Neuronal stem cell (in vitro differentiated cells): ENCODE measurements at places on chromosomes 13 and 19.
A peak's percentile ranks its signal among the peaks of the same experiment; 100 is the strongest.

DNA sequence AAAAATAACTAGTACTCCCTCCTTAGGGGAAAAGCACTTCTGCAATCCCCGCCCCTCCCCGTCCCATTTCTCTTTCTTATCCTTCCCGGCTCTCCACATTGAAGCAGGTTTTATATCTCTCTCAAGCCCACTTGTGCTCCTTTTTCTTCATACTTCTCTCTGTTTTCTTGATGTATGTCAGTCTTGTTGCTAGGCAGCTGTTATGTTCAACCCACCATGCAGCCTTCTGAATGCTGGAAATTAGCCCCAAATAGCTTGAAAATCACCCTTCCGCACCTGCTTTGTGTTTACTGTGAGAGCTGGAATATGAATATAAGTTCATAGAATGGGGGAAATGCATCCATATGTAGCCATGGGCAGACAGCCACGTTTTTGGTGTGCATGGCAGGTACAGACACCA is 461.4 kb downstream of the MYO16 start:
- no peak for DNase-seq

DNA sequence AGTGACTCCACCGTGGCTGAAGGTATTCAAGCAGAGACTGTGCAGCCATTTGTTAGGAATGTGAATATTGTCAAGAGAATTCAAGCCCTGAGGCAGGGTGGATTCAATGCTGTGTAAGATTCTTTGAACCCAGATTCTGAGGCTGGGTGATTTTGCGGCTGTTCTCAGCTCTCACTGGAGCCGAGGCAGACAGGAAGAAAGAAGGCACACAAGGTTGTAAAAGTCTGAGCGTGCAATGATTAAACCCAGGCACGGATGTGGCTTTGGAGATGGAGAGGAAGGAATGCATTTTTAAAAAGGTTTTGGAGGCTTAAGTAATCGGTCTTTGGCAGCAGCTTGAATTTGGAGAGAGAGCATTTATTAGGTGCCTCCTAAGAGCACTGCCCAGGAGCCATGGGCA is 187.9 kb downstream of the KATNAL1 start:
- DNase-seq = no peak

GRCh38 chr13:67395577-67395976 is 165.4 kb upstream of the PCDH9 start:
- no peak for DNase-seq

DNA sequence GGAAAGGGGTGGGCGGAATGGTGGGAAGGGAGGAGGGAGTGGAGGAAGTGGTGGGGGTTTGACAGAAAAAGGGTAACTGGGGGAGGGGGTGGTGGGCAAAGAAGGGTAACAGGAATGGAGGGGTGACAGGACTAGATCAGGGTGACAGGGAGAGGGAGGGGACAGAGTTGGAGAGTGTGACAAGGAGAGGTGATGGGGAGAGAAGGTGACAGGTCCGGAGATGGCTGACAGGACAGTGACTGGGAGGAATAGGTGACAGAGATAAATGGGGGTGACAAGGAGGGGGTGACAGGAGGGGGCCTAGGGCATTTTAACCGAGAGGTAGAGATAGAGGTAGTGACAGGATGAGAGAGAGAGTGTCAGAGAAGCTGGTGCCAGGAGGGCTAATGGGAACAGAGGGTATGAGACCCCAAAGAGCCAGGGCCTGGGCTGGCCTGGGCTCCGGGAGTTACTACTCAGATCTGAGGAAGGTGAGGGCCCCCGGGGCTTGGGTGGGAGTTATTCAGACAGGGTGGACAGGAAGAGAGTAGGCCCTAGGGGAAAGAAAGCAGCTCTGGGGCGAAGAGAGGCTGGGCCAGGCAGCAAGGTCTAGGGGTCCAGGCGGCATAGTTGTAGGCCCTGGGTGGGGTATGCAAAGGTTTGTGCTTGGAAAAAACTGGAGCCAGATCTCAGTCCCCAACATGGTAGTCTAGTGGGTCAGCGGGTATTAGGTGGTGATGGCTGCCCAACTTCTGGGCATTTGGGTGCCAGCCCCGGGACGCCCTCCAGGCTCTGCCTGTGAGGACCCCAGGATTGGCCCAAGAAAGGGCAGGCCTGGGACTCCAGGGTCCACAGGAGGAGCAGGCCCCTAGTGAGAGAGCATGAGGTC is 660 bp downstream of the CIC start:
- DNase-seq = no peak

DNA sequence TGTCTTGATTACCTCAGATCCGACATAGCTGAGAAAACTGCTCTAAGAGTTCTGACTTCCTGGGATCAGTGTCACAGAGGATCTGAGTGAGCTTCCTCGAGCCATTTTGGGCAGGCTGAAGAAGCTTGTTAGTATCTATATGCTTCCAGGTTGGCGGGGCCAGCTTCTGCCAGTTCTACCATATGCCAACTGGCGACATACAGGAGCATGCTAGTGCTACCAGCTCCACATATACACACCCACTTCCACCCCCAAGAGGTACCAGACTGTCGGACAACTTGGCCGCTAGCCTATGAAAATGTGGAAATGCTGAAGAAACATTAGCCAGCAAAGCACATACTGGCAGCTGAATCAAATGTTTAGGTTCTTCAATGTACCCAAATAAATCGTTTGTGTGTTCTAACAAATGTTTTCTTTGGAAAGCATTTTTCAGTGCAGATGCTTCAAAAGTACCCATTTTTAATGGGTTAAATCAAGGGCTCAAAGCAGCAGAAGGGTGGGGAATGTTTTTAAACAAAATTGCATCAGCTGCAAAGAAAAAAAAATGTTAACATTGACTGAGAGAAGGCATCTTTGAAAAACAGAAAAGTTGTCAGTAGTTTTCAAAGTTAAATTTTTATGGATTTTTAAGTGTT is 163.7 kb downstream of the KLF12 start:
- DNase-seq = no peak

- DNase-seq = no peak
Measured at GRCh38 chr19:1874554-1875185, 10.6 kb downstream of the ABHD17A start.

GRCh38 chr13:114226699-114227323 is 7.9 kb upstream of the CDC16 start:
- DNase-seq = peak; percentile 86

DNA sequence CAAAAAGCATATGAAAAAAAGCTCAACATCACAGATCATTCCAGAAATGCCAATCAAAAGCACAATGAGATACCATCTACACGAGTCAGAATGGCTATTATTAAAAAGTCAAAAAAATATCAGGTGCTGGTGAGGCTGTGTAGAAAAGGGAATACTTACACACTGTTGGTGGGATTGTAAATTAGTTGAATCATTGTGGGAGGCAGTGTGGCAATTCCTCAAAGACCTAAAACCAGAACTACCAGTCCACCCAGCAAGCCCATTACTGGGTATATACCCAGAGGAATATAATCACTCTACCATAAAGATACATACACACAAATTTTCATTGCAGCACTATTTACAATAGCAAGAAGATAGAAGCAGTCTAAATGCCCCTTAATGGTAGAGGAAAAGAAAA is 529.9 kb downstream of the SLITRK1 start:
- no peak for DNase-seq

DNA sequence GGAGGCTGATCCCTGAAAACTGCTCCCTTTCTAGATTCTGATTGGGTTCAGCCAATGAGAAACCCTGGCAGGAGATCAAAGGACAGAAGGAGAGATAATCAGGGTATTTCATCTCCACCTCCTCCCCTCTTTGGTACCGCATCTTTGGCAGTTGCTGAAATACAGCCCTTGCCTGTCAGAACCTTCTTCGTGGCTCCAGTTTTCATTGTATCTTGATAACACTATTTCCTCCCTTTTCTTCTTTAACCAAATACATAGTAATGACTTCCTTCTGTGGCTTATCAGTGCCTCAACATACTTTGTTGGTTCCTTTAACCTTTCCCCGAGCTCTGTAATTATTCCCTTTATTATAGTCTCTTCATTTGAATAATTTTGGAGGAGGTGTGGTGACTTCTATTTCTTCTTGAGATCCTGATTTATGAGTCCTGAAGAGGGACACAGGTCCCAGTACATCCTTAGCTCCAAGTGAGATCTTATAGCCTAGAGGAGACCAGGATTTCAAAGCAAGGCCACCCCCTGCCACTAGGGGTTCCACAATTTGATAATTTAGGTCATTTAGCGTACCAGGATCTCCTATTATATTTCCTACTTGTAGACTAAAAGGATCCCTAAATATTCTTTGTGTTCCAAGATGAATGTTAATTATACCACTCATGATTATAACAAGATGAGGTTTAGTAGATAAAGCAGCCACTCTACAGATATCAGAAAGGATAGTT is 98.0 kb downstream of the EDNRB start:
- DNase-seq = no peak

DNA sequence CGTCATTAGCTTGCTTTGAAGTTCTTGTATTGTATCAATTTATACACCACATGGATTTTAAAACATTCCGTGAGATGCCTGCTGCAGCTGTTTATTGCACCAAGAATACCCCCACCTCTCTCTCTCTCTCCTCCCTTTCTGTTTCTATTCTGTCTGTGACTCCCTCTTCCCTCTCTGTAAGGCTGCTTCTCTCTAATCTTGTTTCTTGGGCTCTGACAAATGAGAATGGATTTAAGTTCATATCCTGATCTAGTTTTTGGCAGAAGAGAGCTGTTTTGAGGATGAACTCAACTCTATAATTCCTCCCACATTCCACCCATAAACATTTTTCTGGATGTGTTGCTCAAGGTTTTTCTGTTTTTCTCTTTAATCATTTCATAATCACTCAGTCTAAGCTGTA is 144.3 kb upstream of the FRY start:
- DNase-seq = no peak

DNA sequence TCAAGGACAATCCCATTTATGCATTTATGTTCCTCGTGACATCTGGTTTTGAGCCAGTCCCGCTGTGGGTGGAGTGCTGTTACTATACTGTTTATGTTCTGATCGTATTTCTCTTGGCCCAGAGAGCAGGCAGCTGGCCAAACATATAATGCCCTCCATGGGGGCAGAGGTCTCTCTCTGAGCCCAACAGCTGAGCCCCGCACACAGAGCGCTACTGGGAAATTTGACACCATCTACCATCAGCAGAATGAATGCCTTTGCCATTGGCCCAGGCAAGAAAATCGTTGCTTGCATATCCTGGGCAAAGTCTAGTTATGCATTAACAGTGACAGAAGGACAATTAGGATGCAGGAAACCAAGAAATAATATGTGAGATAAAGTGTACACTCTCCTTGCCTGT is 126.8 kb upstream of the CACNA1A start:
- DNase-seq = peak; percentile 20

- no peak for DNase-seq
Measured at GRCh38 chr13:23984546-23984945, 87.2 kb upstream of the C1QTNF9B start.

- DNase-seq = no peak
Measured at GRCh38 chr19:43540381-43540780, 7.4 kb downstream of the ZNF575 start.

- DNase-seq = no peak
Measured at GRCh38 chr13:51520524-51520923, 63.7 kb upstream of the WDFY2 start.

GRCh38 chr13:28268800-28269223 is 130.5 kb downstream of the PAN3 start:
- DNase-seq = no peak

- no peak for DNase-seq
Measured at GRCh38 chr19:17159466-17160393, 55.4 kb upstream of the USE1 start.

DNA sequence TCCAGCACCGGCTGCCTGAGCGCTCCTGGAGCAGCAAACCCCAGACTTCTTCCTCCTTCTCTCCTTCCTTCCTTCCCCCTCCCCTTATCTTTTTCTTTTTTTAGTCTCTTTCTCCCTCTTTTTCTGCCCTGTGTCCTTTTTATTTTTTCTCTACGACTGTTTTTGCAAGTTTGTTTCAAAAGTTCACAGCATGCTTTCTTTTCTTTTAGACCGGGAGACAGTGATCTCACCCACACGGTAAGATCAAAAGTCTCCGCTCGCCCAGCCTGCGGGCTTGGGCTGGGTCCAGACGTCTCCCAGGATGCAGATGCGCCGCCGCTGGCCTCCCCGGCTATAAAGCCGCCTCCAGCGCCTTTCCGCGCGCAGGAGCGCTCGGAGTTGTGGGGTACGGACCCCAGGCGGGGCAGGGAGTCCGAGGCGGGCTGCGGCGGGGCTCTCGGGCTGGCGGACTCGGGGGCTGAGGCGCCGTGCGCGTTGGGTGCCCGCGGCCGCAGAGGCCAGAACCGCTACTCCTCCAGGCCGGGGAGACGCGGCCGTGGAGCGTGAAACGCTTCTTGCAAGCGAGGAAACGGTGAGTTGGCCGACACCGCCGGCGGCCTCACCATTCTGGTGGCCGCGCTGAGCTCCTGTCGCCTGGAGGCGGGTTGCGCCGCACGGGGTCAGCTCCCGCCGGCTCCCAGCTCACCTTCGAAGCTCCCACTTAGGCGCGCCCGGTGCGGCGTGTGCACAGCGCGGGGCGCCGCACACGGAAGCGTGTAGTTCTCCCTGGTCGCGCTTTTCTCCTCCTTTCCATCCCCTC is 2.0 kb upstream of the TSHZ3 start:
- DNase-seq = no peak

- DNase-seq = no peak
Measured at GRCh38 chr19:2591537-2592291, 110.8 kb downstream of the GNG7 start.

GRCh38 chr13:50222569-50223332 is 207.5 kb downstream of the KCNRG start:
- DNase-seq = no peak

DNA sequence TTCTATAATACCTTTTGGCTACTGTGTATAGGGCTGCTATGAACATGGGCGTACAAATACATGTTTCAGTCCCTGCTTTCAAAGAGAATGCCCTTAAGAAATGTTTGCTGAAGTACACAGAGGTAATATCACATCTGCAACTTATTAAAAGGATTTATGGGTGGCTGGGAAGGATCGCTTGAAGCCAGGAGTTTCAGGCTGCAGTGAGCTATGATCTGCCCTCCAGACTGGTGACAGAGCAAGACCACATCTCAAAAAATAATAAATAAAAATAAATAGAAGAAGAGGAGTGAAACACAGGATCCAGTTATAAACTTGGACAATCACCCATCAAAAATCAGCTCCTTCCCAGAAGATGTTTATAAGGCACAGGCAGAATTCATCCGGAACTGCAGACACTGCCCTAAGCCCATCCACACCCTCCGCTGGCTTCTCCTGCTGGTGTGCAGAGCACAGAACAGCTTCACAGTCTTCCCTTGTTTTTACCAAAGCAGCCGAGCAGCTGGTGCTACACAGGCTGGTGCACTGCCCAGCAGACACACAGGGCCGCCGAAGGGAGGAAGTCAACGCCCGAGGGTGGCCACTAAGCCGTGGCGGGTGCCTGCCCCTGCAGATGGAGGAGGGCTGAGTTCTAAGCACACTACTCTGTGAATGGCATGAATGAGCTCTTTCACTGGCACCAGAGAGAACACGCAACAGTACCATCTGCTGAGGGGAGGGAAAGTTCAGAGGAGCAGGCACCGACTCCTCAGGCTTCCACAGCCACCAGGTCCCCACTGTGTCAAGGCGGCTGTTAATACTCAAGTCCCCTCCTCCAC is 44.0 kb downstream of the BRD4 start:
- no peak for DNase-seq

GRCh38 chr19:41194157-41194552 is 1.1 kb downstream of the CYP2S1 start:
- DNase-seq = no peak

GRCh38 chr19:16887353-16888265 is 1.2 kb upstream of the F2RL3 start:
- DNase-seq = no peak

GRCh38 chr19:40717880-40718773 is 1.2 kb downstream of the ITPKC start:
- no peak for DNase-seq
